ENCODE measurements at places on chromosomes 6 and 20.
A peak's percentile ranks its signal among the peaks of the same experiment; 100 is the strongest.

- no peak for DNase-seq
Observed at GRCh38 chr6:148068437-148069061, 274.1 kb upstream of the SASH1 start.

DNA sequence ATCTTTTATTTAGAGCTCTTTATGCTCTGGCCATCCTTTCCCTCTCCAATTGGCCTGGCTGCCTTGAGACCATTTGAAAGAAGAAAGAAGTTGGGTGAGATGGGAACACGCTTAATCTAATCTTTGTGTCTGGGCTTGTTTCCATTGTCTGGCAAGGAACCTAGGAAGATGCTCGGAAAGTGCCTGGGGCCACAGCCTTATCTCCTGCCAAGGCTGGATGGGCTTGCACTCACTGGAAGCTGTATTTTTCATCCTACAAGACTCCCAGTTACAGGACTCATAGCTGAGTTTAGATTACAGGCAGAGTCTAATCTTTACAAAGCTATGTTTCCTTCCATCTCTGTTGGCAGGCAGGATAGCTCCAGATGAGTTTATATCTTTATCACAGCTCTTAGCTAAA, 33.1 kb upstream of the CDYL start:
- no peak for DNase-seq

- no peak for DNase-seq
Observed at GRCh38 chr20:4870906-4871305, 130.4 kb downstream of the SLC23A2 start.

DNA sequence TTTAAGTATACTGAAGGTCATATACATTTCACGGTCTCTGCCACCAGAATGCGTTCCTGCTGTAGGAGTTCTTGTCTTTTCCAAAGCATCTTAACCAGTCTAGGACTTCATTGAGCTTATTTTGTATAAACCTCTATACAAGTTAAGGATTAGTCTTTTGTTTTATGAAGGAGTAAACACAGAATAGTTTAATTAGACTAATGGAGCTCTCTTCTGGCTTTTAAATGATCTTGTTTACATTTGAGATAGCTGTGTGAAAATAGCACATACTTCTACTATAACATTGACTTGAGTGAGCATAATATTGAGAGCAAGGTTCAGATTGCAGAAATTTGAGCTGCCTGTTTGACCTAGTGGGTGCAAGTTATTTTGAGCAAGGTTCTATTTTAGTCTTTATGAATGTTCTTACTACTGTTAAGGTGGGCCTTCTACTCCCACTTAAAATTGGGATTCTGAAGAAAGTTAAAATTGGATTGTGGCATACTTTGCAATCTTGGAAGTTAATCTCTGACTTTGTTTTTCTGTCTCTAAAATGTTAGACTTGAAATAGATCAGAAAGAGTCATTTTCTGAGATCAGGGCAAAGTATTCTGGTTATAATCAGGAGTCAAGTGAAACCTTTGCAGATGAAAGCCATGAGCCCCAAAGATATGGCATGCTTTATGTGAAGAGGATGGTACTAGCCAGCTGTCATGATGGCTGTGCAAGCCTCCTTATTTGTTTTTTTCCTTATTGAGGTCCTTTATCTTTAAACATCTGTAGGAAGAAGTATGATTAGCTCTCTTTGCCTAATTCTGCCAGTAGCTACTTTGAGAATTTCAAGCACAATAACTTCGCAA, 41.8 kb downstream of the RPRD1B start:
- DNase-seq: no peak

GRCh38 chr20:14470977-14471661, 133.7 kb upstream of the FLRT3 start:
- no peak for DNase-seq

GRCh38 chr20:62462976-62463592, 12.7 kb downstream of the GATA5 start:
- no peak for DNase-seq

- no peak for DNase-seq
Observed at GRCh38 chr6:7463785-7464184, 74.2 kb downstream of the RIOK1 start.

GRCh38 chr6:38755207-38755606, 40.1 kb downstream of the DNAH8 start:
- no peak for DNase-seq

DNA sequence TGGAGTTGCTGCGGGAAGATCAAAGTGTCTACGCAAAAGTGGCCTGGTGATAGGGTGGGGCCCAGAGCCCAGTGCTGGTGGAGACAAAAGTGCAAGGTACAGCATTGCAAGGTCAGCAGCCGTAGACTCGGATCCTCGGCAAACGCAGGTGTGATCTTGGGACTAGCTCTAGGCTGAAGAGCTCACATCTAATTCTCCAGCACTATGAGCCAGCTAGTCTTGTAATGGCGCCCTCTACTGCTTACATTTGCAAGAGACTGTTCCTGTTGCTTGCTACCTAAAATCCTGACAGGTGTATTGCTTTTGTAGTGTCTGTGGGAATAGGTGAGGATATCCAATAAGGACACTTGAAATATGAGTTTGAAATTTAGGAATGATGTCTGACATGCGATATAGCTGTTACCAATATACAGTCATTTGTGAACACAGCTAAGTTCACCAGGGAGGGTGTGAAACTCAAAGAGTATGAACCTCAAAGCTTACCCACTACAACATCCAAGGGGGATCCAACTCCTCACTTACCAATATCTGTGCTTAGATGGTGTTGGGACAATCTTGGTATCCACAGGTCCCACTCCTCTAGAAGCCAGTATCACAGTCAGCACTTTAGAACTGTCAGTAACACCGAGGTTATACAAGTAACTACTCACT, 58.4 kb downstream of the PDE7B start:
- peak; percentile 48 for DNase-seq
